Motor neuron (in vitro differentiated cells): ENCODE measurements at places on chromosomes 4 and X. TPM values are rescaled to one million over a fixed set of nuclear protein-coding genes. Genes with fewer than 3 reads are reported as not detected.

The IL15 gene
- total RNA-seq: 0.16 and 0.19 TPM in 2 replicates

The TCP11X1 gene
- not detected in 2 replicates for total RNA-seq

The KANTR gene
- total RNA-seq: 7.0 and 11.2 TPM in 2 replicates

The CHRDL1 gene
- total RNA-seq: 4.8 and 5.3 TPM in 2 replicates

The PKD2 gene
- 13.5 and 14.1 TPM in 2 replicates for total RNA-seq

The P2RY10 gene
- total RNA-seq: not detected in 2 replicates

The TXK gene
- 0.36 and 0.37 TPM in 2 replicates for total RNA-seq

The ESX1 gene
- total RNA-seq: 0.25 and 0.27 TPM in 2 replicates

GRCh38 chr4:173130687-173131086 lies 37.9 kb upstream of the GALNT7 start:
- no peak for ATAC-seq

- peak; percentile 15 for ATAC-seq
Measured at GRCh38 chrX:38805432-38806389, 4.5 kb downstream of the MID1IP1 start.

DNA sequence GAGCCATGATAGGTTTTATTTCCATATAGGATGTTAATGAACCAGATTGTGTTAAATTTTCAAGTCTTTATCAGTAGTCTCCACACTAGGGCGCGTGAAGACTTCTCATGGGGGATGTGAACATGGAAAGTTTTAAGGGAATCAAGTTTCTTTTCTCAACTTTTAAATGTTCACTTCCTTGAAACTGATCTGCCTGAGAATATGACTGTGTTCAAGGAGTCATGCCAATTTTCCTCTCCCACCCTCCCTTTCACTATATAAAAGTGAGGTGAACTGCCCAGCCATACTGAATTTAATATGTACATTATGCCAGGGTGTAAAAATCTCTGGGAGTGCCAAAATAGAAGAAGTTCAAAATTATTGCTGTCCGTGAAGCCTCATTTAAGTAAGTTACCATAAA lies 30.4 kb upstream of the HPGDS start:
- no peak for ATAC-seq

- ATAC-seq: no peak
Measured at GRCh38 chrX:105461016-105461415, 240.5 kb upstream of the TEX13A start.

DNA sequence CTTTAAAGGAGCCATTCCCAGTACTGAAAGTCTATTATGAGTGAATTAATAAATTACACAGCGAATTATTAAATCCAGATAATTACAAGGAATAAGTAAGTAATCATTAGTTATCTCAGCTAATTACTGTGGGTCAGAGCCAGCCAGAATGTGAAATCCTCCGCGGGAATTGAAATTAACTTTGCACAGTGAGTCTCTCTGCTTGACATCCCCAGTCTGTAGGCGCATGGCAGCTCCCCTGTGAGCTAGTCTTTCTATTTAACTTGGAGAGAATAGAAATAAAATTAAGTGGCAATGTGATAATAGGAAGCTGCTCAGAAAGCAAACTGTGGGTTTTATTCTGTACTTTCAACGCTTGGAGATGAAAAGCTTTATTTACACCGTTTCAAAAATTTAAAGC lies 7.2 kb downstream of the POU4F2 start:
- ATAC-seq: no peak

GRCh38 chrX:17377091-17377717 lies 2.2 kb downstream of the NHS start:
- ATAC-seq: peak; percentile 60

- no peak for ATAC-seq
Measured at GRCh38 chrX:21524008-21524407, 134.1 kb downstream of the KLHL34 start.

DNA sequence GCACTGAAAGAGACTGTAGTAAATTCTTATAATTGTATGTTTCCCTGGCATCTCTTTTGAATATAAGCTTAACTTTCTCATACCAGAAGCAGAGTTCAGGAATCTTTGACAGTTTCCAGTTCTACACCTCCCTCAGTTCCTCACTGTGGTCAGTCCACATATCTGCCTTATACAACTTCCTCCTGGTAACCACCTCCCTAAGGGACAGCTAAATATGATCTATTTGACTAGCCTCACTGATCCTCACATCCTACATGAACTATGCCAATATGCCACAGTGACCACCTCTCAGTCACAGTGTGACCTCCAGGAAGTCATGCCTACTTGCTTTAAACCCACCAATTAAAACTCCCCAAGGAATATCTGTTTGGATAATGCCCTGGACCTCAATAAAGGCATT lies 51.6 kb upstream of the HDAC8 start:
- ATAC-seq: no peak

DNA sequence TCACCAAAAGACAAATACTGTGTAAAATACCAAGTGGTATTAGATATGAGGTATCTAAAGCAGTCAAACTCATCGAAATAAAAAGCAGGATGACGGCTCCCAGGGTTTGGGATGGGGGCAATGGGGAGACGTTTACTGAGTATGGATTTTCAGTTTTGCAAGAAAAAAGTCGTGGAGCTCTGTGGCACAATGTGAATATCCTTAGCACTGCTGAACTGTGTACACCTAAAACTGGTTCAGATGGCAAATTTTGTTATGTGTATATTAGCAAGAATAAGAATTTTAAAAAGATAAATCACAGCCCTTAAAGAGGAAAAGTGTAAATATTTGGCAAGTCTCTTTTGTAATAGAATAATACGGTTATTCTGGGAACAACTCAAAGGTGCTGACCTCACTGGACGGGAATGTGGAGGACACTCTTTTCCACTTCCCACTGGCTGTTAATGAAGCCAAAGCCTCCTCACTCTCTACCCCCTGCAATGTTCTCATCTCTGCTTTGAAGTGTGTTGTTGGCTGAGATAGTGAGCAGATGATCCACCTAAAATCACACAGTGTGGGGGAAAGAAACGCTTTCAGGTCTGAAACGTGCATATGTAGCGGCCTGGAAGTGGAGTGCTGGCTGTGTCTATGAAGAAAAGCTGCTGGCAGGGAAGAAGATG lies 49.2 kb downstream of the SEL1L3 start:
- ATAC-seq: peak; percentile 51

DNA sequence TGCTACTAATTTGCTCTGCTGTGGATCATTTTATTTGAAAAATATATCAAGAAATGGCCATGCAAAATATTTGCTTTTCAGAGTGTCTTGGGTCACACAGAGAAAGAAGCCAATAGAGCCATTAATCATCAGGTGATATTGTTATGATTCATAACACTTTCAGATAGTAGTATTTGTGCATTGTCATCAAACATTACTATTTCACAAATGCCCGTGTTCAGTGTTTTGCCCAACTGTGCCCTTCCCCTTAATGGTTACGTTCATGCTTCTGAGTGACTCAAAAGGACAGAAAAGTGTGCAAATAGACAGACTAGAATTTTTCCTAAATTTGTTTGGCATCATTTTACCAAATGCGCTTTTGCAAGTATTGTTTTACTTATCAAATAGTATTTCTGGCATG lies 46.5 kb downstream of the PHOX2B start:
- ATAC-seq: no peak

- ATAC-seq: no peak
Measured at GRCh38 chr4:44100456-44100855, 348.2 kb downstream of the KCTD8 start.

DNA sequence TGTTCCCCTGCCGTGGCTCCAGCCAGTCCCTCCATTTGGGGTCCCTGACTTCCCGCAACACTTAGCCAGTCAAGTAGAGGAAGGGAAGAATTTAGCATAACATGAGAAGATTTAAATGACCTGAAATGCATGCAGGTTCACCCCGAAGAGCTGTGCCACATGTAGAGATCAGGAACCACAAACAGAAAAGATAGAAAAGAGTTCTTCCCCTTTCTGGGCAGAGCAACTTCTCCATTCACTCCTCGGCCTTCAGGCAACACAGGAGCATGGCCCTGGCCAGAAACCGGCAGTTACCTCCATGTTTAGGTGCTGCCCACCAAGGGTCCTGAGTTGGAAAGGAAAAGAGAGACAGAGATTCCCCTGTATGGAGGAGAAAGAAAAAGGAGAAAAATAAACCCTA lies 5.2 kb downstream of the NLRP2B start:
- no peak for ATAC-seq

DNA sequence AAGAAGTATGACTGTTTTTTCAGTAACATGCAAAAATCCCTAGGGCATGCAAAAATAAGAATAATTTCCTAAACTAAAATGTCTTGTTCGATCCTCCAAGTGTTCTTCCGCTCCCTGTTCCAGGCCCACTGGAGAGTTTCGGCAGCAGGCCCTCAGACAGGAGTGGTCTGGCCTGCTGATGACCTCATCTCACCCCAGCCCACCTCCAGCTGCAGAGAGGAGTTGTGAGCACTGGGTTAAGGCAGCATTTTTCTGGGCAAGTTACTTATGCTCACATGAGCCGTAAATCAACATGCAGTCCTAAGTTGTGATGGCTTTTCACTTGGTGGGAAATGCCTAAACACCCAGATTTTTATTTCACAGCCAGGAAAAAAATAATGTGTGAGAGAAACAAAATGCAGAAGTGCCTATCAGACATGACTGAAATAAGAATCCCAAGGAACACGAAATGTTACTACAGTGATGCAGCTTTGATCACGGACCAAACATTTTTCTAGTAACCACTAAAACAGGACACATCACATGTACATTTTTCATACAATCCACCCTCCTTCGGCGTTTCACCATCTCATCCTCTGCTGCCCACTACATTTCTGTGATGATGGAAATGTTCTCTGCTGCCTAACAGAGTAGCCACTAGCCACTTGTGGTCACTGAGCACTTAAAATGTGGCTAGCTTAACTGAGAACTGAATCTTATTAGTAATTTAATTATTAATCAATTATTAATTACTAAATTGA lies 153.3 kb upstream of the TBL1X start:
- no peak for ATAC-seq
